NCI-H187 treated with DMSO at 0.1 percent for 48 hours (cell line): ENCODE measurements at places on chromosomes 4 and X.

- DNase-seq, result no peak
Measured at GRCh38 chrX:1031521-1032430, 180.7 kb downstream of the CRLF2 start.

DNA sequence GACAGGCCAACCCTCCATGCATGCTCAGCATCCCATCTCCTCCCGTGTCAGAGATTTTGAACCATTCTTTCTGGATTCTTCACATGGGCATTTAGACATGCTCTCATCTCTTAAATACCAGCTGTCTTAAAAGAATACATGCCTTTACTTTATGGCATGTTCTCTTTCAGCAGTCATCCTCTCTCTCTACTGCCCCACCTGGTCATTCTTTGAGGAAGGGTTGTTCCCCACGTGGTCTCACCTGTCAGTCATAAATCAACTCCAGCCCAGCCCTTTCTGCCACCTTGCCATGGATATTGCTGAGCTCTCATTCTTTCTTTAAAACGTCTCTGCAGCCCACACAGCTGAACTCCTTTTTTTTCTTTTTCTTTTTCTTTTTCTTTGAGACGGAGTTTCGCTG, 111.3 kb downstream of the ARHGAP10 start:
- no peak for DNase-seq

- no peak for DNase-seq
Measured at GRCh38 chrX:1165535-1166196, 46.8 kb downstream of the CRLF2 start.

DNA sequence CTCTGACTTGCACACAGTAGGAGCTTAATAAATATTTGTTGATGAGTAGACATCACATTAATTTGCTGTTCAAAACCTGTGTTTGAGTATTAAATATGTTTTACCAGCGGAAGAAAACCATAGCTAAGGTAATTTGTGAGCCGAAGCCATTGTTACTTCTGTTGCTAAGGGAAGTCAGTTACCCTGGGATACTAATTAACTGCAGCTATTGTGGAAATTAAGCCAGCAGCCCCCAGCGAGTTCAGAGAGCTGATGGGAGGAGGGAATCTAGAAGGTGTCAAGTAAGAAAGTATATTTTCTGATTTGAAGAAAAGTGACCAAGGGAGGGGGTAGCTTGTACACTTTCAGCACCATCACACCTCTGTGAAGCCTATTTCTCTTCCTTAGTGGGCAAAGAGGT, 76.7 kb upstream of the IGSF1 start:
- no peak for DNase-seq

DNA sequence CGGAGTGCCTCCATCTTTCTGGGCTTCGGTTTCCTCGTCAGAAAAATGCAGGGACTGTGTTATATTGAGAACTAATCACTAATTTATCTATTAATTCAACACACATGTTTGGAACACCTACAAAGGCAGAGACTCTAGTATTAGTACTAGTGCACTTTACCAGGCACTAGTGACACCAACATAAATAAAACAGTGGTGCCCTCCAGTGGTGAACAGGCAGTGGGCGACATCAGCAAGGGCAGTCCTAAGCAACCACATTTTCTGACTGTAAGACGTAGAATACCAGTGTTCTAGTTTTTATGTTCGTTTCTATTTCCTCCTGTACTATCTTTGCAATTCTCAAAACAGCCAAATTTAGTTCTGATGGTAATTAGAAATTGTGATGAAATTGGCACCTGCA, 69.1 kb upstream of the UCP1 start:
- no peak for DNase-seq

GRCh38 chr4:60952921-60953320, 247.2 kb upstream of the ADGRL3 start:
- no peak for DNase-seq

- no peak for DNase-seq
Measured at GRCh38 chr4:23161787-23162186, 469.1 kb downstream of the GBA3 start.

DNA sequence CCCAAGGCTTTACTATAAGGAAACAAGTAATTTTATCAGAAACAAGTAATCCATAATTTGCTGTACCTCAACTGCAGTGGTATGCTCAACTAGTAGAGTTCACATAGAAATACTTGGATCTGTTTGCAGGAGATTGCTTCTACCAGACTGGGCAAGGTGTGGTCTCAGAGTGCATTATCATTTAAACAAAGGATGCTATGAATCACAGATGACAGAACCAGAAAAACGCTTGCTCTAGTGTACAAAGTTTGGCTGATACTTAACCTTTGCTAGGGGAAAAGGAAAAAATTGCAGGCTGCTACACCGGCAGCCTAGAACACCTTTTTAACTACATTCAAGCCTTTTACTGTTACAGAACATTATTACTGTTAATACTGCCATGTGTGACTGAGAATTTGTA, 97.1 kb downstream of the ENOX2 start:
- DNase-seq, result no peak

DNA sequence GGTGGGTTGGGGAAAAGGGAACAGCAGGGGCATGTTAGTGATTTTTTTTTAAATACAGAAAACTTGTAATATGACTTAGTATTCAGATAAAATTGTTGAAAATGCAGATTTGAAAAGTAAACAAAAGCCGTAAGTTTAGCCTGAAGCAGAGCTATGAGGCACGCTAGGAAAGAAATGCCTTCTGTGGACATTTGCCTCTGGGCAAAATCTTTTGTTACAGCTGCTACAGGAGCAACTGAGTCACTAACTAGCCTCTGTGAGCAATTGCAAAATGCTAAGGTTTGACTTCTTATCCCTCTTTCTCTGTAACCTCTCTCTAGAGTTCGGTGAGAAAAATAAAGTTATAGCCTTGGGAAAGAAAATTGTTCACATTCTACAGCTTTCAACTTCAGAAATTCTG, 350.0 kb downstream of the SLC7A11 start:
- DNase-seq, result no peak

DNA sequence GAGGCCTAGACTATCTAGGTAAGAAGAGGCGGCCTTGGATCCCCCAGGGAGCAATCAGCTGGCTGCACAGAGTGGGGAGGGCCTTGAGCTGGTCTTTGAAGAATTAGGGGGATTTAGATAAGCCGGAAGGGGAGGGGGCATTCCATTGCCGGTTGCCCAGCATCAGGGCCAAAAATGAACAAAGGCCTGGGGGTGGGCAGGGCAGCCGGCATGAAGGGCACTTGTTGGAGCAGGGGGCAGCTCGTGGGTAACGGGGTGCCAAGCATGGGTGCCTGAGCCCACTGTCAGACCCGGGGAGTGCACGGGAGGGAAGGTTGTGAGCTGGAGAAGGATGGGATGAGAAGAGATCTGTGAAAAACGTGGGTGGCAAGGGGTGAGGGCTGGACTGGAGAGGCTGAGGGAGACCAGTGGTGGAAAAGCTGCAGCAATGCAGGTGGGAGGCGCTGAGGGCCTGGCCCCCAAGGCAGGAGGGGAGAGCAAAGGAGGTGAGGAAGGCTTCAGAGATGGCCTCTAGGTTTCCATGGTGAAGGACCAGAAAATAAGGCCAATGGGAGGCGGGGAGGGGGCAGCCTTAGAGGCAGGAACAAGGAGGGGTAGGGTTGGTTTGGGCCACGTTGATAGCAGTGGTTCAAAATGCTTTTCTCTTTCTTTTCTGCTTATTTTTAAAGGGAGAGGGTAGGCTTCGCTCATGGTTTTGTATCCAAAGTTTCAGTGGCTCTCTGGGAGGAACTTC, 8.6 kb downstream of the KLF3 start:
- no peak for DNase-seq

- no peak for DNase-seq
Measured at GRCh38 chr4:3145234-3145924, 70.9 kb downstream of the HTT start.

DNA sequence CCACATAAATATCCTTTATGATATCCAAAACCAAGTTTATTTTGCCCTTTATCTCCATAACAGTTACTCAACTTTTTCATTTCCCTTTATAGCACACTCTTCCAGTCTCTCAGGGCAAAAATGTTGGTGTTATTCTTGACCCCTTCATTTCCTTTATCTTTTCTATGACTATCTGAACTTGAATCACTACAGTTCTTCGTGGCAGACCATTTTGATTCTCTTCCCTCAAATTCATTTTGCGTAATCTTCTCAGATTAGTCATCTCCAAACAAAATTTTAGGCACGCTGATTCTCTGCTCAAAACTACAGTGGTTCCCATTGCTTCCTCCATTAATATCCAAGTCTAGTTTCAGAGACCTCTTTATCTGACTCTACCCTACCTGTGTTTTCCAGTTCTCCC, 26.1 kb downstream of the RUFY3 start:
- no peak for DNase-seq

- DNase-seq, result no peak
Measured at GRCh38 chrX:45031830-45032378, 158.9 kb downstream of the KDM6A start.

DNA sequence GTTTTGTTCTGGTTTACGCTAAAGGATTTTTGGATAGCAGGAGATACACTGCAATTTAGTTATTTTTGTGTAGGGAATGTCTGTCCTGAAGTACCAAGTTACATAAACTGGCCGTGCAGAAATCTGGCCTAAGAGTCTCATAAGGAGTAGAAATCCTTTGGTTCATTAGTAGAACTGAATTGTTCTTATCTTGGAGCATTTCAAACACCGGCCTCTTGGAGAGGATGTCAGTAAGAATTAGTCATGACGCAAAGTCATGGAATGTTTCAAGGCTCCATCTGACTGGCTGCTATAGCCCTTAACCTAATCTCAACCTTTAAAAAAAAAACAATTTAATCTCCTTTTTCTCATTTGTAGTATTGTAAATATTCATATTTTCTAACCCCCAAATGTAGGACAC, 15.2 kb downstream of the PDLIM3 start:
- no peak for DNase-seq

- DNase-seq, result no peak
Measured at GRCh38 chr4:24607334-24607733, 23.0 kb upstream of the DHX15 start.

DNA sequence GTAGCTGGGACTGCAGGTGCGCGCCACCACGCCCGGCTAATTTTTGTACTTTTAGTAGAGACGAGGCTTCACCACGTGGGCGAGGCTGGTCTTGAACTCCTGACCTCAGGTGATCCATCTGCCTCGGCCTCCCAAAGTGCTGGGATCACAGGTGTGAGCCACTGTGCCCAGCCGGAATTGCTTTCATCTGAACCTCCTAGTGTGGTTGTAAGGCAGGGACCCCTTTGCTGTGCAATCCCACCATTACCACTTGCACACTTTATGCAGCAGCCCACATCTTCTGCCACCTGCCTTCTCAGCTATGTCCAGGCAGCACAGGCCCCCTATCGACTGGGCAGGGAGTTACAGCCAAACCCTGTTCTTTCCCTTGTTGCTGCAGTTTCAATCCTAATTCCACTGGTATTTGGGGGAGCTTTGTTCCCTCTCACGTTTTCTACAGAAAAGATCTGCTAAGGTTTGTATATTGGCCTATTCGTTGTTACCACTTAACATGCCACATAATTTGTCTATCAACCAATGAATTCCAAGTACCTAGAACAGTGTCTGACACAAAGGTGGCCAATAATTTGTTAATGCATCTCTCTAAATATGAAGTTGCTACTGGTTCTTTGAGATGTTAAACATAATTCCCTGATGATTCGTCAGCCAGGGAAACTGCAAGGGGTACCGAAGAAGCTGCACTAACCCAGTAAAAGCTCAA, 6.5 kb downstream of the RPL39 start:
- no peak for DNase-seq

- no peak for DNase-seq
Measured at GRCh38 chr4:82560853-82561785, 669 bp downstream of the TMEM150C start.

GRCh38 chrX:77698242-77698641, 87.8 kb downstream of the ATRX start:
- no peak for DNase-seq

DNA sequence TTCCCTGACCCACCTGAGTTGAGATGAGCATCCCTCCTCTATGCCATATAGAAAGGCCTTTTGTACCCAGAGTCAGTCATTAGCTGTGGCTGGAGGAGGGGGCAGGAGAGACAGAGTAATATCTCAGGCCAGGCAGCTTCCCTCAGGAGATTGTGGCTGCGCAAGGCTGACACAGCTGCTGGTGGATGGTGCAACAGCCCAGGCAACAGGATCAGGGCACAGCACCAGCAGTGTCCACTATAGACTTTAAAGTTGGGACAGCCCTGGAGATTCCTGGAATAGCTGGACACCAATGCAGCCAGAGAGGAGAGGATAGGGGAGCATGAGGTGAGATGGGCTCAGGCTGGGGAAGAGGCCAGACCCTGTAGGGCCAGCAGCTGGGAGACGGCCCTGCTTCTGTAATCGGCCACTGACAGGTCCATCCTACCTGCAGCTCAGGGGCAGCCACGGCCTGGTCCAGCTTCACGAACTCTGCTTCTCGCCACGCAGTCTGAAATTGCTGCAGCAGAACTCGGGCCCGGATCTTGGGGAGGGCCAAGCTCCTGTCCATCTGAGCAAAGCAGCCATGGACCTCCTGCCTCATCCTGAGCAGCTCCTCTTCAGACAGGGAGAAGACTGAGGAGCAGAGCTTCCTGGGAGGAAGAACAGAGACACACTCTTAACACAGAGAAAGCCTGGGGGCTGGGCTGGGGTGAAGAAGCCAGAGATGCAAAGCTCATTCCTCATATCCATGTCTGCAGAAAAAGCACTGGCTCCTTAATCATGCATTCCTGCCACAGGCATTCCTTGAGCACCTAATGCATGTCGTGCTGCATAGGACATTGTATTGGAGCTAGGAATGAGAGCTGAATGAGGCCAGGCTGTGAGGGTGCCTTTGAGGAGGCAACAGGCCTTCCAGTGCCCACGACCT, 90.1 kb downstream of the EVC2 start:
- DNase-seq, result no peak

- DNase-seq, result no peak
Measured at GRCh38 chr4:114149-114548, 10.2 kb upstream of the ZNF718 start.

GRCh38 chrX:129115104-129115503, 408.2 kb downstream of the SMARCA1 start:
- no peak for DNase-seq

DNA sequence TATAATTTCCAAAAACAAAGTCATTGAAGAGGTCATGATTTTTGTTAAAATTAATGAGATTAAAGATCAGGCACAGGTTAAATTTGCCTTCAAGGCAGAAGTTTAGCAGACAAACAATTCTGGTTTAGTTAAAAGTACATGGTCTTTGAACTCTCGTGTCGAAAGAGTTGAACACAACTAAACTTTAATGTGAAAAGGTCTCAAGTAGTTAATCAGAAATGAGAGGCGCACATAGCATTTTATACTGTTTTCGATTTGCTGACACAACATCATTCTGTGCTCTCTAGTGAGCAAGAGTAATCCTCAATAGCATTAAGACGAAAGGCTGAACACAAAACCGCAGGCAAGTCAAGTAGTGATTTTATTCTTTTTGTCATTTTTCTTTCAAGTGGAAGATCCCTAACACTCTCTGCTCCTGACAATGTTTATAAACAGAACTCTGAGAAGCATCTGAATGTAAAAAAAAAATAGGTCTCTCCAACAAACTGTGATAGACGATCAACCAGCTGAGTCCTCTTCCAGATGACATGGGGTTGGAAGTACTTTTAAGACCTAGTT, 49.8 kb downstream of the SH3RF1 start:
- no peak for DNase-seq

DNA sequence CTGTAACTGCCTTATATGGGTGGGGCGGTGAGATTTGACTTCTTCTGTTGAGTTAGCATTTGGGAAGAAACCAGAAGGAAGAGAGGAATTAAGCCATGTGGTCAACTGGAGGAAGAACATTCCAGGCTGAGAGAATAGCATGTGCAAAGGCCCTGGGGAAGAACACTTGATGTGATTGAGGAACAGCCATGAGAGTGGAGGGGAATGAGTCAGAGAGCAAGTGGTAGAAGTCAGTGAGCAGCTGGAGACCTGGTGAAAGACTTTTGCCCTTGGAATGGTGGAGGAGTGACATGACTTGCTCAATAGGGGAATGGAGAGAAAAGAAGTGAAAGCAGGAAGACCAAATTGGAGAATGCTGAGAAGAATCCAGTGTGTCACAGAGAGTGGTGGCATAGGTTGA, 327.8 kb upstream of the HAND2 start:
- DNase-seq, result no peak
